ENCODE measurements at places on chromosomes 6 and 20.

DNA sequence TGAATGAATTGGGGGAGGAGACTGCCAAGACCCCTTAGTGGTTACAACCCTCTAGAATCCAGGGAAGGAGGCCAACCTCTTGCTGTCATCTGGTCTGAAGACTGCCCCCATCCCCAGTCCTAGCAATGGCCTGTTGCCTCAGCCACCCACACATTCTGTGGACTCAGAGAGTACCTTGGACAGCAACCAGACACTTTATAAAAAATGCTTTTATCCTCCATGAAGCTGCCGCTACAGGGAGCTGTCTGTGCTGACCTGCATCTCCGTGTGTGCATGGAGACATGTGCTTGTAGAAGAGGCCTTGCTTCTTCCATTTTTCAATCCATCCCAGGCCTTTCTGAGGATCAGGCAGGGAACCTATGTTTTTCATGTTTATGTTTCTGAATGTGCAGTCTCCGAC lies 15.2 kb downstream of the CDH22 start:
- peak; percentile 12 for DNase-seq

- DNase-seq, result no peak
Measured at GRCh38 chr20:22407237-22408193, 176.9 kb downstream of the FOXA2 start.

- peak; percentile 30 for DNase-seq
Measured at GRCh38 chr20:63738687-63739129, 868 bp upstream of the SLC2A4RG start.

DNA sequence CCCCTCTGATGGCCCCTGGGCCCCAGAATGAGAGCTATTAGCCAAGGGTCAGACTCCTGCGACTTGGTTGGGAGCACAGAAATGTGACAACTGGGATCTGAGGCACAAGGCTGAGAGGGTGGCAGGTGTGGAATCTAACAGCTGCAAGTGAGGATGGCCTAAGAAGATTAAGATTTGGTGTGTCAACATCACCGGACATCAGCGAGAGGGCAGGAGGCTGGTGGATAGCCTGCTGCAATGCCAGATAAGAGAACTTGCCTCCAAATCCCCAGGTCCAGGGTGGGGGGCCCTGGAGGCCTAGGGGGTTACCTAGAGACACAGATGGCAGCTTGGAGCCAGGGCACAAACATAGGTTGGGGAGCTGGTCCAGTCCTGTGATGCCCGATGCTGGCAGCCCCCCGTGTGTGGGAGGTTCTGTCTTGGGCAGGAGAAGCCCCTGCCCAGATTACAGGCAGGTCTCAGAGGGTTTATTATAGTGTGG lies 155.8 kb downstream of the GRM4 start:
- DNase-seq, result no peak

DNA sequence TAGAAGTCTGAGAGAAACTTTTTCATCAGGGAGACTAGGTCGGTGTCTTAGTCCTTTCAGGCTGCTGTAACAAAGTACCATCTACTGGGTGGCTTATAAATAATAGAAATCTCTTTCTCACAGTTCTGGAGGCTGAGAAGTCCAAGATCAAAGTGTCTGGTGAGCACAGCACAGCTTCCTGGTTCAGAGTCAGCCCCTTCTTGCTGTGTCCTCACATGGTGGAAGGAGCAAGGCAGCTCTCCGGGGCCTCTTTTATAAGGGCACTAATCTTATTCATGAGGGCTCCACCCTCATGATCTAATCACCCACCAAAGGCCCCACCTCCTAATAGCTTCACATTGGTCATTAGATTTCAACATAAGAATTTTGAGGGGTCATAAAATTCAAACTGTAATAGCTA lies 122.8 kb downstream of the CCDC170 start:
- DNase-seq, result no peak

- no peak for DNase-seq
Measured at GRCh38 chr6:146857980-146858347, 259.2 kb downstream of the ADGB start.

- DNase-seq, result no peak
Measured at GRCh38 chr6:68094070-68094469, 541.0 kb upstream of the ADGRB3 start.

GRCh38 chr6:55399351-55399750 lies 72.1 kb downstream of the GFRAL start:
- no peak for DNase-seq

DNA sequence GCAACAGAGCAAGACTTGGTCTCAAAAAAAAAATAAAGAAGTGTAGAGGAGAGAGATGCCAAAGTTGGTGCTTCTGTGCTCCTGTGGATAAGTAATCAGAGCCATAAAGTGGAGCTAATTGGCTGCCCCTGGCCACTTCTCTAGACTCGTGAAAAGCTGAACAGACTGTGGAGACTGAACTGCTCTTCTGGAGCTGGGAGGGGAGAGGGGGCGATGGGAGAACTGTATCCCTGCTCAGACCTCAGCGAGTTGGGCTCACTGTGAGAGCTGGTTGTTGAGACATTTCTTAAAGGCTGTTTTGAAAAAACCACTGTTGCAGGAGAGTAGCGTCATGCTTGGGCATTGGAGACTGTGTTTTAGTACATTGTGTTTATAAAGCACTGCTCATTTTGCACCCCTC lies 125.7 kb downstream of the TCP11 start:
- no peak for DNase-seq

DNA sequence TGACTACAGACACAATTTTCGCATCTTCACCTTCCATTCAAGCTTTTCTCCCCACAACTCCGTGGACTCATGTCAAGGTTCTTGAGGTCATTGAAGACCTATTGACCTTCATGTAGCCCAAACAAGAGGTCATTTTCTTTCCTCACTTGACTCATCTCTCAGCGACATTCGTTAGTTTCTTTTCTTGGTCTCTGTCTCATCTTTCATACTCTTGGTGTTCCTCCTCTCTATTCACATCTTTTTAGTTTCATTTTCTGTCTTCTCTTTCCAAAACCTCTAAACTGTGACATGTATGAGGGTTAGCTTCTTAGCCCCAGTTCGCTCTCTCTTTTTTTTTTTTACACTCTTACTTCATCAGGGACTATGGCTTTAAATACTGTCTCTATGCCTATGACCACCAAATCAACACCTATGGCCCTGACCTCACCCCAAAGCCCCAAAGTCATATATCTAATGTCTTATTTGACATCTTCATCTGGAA lies 128.6 kb upstream of the BACH2 start:
- peak; percentile 32 for DNase-seq

- DNase-seq, result no peak
Measured at GRCh38 chr6:124389127-124389526, 573.1 kb upstream of the RNF217 start.

- peak; percentile 80 for DNase-seq
Measured at GRCh38 chr20:62804627-62805154, at the start of gene OGFR. OGFR (plus strand) TSS chr20:62804835; CDS start chr20:62804860, 25 bp downstream.

GRCh38 chr6:168170841-168171601 lies 92.0 kb upstream of the FRMD1 start:
- DNase-seq, result no peak

DNA sequence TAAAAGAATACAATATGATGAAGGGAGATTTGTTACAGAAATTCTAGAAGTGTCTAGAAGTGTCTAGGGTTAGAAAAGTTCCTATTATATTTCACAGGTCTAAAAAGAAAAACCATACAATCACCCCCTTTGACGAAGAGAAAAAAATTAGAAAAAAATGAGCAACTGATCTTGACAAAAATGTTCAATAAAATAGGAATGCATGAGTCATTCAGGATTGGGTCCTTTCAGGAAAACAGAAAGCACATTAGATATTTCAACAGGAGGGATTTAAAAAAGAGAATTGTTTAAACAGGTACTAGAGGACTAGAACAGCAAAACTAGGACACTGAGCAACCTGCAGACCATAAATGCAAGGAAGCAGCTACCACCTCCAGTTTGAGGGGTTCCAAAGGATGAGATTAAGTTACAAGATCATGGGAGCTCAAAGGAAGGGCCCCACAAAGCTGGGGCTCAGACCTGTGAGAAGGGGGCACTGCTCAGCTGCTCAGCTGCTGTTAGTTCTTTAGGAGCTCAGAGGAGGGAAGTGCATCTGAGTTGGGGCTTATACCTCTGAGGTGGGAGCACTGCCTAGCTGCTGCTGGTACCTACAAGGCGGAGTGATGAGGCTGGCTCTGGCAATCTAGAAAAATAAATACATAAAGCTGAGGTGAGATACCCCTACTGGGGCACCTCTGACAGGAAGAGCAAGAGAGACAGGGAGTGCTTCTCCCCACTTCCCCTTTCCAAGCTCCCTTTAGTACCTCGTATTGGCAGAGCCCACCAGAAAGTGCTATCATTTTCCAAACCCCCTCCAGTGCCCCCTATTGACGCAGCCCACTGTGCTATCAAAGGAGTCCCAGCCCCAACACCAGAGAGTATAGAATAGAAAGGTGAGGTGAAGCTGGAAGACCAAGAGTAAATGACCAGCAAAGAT lies 27.1 kb upstream of the BEND6 start:
- DNase-seq, result no peak

GRCh38 chr6:137944793-137945498 lies 77.9 kb downstream of the TNFAIP3 start:
- peak; percentile 64 for DNase-seq

DNA sequence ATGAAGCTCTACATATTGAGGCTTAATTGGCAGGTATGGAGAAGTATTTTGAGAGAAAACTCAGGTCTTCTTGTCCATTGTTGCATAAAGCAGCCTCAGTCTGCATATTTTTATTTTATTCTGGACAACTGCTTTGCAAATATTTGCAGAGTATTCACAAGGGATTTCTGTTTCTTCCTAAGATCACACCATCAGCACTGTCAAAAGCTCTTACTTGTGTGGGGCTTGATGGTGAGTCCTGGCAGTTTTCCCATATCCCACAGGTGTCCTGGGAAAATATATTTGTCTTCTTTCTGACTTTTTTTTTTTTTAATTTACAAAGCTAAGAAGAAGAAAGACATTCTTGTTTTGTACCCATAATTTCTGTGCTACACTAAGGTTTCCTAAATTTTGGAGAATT lies 16.9 kb upstream of the MLIP start:
- DNase-seq, result no peak

- DNase-seq, result no peak
Measured at GRCh38 chr6:103783329-103783728, 1076.4 kb downstream of the HACE1 start.

DNA sequence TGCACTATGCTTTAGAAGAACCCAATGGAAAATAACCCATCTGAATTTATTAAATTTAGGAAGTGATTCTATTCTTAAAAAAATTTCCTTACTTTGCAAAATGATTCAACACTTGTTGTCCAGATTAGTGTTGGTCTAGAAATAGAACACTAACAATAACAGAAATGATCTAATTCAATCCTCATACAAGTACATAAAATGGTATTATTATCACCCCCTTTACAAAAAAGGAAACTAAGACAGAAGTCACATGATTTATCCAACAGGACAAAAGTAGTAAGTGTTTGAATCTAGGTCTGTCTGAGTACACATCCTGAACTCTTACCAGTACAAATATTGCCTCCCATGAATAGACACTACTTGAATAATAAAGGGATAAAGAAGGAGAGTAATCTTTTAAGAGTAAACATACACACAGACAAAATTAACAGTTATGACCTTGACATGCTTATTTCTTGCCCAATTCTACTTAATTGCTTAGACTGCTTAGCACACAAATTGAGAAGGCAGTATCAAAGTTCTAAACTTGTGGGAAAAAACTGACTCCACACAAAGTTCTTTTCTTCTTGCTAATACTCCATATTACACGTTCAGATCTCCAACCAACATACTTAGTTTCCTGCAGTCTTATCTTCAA lies 195.4 kb upstream of the RUNX2 start:
- DNase-seq, result peak; percentile 40

GRCh38 chr20:53129563-53129962 lies 157.4 kb downstream of the TSHZ2 start:
- DNase-seq, result no peak

DNA sequence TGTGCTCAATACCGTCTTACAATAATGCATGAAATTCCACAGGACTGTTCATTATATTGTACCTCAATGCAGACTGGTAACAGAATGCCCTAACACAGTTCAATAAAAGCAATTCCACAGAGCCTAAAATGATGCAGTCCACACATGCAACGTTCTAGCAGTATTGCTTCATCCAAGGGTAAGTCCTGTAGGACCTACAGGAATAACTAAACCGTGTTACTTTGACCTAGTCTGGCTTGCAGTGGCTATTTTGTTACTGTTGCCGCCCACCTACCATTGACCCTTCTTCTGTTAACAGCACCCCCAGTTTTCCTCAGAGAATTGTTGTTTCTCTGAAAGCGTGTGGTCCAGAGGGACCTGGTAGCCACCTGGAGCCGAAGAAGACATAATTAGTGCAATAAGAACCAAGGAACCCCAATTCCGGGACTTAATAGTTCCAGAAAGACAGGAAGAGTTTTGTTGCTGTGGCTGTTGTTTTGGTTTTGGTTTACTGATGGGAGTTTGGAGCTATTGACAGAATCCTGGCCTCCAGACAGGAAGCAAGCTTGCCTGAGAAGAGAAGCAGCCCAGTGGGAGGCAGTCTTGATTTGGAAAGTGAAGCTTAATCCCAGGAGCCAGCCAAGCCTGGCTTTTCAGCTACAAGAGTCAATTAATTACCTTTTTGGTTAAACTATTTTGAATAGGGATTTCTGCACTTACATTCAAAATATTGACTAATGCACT lies 91.3 kb downstream of the FRK start:
- no peak for DNase-seq

DNA sequence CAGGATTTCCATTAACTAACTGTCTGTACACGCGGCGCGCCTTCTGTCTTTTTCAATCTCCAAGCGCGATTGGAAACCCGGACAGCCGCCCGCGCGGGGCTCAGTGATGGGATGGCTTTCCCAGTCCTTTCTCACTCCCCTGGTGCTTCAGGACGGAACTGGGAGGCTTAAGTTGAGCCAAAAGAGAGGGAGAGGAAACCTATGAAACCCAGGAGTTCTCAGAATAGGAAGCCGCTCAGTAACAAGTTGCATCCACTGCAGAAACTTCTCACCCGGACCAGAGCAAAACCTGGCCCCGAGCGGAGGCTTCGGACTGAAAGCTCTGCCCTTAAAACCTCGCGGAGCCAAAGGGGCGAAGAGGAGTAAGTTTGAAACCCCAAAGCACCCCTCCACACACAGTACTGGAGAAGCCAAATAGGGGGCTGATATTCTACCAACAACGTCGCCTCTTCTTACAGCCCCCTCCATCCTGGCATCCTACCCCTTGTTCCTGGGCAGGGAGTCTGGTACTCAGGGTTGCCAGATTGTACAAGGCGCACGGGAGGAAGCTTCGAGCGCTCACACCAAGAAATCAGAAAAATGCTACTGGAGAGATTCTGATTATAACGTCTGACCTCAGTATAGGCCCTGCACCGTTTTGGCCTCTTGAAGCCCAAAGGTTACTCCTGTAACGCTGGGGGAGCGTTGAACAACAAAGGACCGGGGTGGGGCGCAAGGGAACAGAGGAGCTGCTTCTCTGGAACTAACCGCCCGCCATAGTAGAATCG lies 906 bp upstream of the COL12A1 start:
- no peak for DNase-seq

GRCh38 chr6:24494821-24495795 lies at the start of gene ALDH5A1:
ALDH5A1 (plus strand) TSS chr6:24494969; CDS start chr6:24494997, 28 bp downstream.
- peak; percentile 62 for DNase-seq

- DNase-seq, result no peak
Measured at GRCh38 chr6:45310118-45310788, 17.9 kb upstream of the RUNX2 start.

- no peak for DNase-seq
Measured at GRCh38 chr6:165300422-165300936, 8.9 kb downstream of the C6orf118 start.

GRCh38 chr6:83252719-83253118 lies 59.6 kb downstream of the RWDD2A start:
- no peak for DNase-seq

- DNase-seq, result no peak
Measured at GRCh38 chr6:37906121-37906520, 86.6 kb downstream of the ZFAND3 start.

- no peak for DNase-seq
Measured at GRCh38 chr6:1612974-1613306, 3.2 kb downstream of the FOXC1 start.

GRCh38 chr6:10351791-10352190 lies 63.1 kb downstream of the TFAP2A start:
- DNase-seq, result no peak
